ENCODE measurements at places on chromosomes 16 and 17.

GRCh38 chr16:749010-749409 is 8.2 kb upstream of the CIAO3 start:
- DNase-seq: no peak

DNA sequence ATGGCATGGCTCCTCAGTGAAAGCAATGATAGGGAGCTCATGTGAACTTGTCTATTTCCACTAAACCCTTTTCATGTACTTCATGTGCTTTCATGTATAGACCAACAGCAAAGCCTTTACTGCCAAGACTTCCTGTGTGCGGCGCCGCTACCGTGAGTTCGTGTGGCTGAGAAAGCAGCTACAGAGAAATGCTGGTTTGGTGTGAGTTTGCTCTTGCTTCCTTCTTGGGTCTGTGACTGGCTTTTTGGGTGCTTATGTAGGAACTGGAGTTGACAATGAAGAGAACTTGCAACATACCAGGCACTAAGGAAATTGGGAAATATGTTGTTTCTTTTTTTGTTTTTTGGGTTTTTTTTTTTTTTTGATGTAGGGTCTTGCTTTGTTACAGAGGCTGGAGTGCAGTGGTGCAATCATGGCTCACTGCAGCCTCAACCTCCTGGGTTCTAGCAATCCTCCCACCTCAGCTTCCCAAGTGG is 5.7 kb downstream of the SNX11 start:
- no peak for DNase-seq

GRCh38 chr16:87172632-87173031 is 144.6 kb downstream of the C16orf95 start:
- no peak for DNase-seq

GRCh38 chr16:52994942-52995341 is 57.8 kb downstream of the CHD9NB start:
- DNase-seq: no peak

DNA sequence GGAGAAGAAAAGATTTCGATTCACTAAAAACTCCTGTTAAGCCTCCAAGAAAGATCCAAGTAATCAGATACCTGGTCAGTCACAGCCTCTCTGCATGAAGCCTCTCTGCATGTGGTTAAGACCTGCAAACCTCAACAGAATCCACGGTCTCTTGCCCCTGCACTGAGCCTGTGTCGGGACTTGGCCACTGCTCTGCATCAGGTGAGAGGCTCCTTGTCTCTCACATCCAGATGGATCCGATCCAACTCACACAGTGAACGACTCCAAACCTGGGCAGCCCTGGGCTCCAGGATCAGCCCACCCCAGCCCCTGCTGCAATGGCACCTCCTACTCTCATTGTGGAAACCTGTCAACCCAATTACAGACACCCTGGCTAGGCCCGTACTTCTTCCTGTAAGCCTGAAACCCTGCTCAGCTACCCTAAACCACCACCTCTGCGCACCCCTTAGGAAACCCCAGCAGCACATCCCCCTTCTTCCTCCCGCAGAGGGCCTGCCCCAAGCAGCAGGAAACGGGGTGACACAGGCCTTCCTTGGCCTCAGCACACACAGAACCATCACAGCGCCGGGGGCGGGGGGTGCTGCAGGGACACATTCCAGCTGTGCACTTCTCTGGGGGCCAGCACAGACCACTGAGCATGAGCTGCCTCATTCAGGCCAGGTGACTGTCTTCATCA is 129.5 kb downstream of the ANKRD11 start:
- no peak for DNase-seq

All from kidney epithelial cell (primary cell).